A172 (cell line): ENCODE measurements at places on chromosomes 3 and 15.

- no peak for DNase-seq
Observed at GRCh38 chr3:171687581-171687980, 122.7 kb downstream of the PLD1 start.

DNA sequence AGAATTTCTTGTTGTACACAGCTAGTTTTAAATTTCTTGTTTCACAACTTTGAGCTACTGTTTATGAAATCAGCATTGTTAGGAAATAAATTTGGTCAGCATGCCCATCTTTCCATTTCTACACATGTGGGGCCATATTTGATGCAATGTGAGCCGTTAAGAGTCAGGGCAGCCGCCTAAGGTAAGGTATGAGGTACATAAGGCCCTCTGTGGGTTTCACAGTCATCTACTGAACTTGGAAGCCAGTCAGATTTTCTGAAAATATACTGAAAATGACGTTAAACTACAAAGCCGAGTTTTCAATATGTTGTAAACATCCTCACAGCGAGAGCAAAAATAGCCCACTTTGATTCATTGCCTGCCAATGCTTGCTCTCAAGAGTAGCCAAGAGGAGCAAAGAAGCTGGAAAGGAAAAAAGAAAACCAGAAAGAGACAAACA is 94.7 kb upstream of the PDZRN3 start:
- DNase-seq, result no peak

GRCh38 chr15:80831606-80832224 is 52.5 kb downstream of the CEMIP start:
- no peak for DNase-seq

- no peak for DNase-seq
Observed at GRCh38 chr3:77460326-77460725, 420.4 kb downstream of the ROBO2 start.

GRCh38 chr15:40330368-40330836 is 6.9 kb downstream of the INAFM2 start:
- DNase-seq, result no peak

DNA sequence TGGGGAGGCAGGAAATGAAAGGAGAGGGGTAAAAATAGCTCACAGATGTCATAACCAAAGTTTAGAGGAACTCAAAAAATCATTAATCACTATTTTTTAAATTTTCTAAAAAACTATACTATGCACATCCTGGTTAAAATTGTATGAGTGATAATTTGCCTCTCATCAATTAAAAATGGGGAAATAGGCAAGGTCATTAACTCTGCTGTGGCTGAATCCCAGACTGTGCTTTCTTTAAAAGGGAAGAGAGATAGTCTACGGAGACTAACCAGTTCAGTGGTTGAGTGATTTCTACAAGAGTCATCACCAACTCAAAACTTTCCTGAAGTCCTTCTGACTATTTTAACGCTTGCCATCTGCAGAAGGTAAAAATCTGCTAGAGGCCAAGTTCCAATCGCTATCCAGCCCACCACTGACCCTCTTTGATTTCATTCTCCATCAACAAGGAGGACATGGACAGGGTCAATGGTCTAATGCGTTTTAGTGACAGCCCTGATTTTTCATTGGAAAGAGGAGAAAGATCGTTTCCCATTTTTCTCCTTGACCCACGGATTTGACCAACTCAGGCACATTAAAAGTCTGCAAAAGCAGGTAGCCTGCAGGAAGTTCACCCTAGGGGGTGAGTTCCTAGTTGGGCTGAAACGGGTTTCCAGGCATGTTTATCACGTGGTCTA is 850 bp downstream of the SUCLG2 start:
- peak; percentile 4 for DNase-seq

DNA sequence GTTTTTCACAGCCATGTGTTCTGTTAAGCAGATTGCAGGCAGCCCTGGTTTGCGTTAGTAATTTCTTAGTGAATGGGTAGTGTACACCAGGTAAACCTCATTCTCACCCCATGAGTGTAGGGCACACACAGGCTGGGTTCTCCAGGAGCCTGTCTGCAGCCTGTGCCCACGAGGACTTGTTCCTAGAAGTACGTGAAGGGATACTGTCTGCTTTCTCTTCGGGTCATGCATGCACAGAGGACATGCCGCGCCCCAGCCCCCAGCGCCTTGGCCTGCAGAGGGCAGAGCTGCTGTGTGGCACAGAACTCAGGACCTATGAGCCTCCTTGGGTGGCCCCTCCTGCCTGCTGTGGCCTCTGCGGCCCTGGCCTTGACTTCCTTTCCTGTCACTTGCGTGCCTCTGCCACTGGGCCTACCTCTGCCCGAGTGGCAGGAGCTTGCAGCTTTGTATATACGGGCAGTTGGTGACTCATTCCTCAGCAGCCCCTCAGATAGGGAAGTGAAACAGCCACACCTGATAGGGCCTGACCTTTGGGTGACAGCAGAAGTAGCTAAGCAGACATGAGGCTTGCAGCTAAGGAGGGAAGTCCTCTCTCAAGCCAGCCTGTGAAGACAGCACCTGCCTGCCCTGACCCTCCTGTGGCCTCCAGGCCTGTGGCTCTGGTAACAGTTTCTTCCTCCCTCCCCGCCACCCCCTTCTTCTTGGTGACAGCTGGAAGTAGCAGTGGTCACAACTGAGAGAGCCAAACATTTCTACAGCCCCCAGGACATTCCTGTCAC is 19.5 kb downstream of the PPCDC start:
- peak; percentile 73 for DNase-seq

- no peak for DNase-seq
Observed at GRCh38 chr3:23071296-23071695, 131.8 kb upstream of the UBE2E2 start.

- DNase-seq, result no peak
Observed at GRCh38 chr3:115208066-115208750, 61.1 kb upstream of the ZBTB20 start.

DNA sequence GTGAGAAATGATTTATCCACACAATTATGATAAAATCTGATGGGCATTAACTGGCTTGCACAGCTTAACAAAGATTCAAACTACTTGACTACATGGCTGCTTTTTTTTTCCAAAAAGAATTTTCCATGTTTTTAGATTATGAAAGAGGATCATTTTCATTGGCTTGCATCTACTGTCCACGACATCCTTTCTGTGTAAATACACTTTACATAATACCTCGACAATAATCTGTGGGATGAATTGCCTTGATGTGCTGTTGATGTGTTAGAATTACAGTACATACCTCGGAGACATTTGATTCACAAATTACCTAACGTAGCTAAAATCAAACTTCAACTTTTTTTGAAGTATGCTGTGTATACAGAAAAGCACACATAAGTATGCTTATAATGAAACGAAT is 104.4 kb downstream of the PPP2R3A start:
- no peak for DNase-seq

- DNase-seq, result peak; percentile 39
Observed at GRCh38 chr3:37072892-37073291, 79.6 kb downstream of the MLH1 start.

- no peak for DNase-seq
Observed at GRCh38 chr3:36494461-36495109, 114.3 kb downstream of the STAC start.

GRCh38 chr15:39013262-39013661 is 448.6 kb upstream of the RASGRP1 start:
- DNase-seq, result no peak

DNA sequence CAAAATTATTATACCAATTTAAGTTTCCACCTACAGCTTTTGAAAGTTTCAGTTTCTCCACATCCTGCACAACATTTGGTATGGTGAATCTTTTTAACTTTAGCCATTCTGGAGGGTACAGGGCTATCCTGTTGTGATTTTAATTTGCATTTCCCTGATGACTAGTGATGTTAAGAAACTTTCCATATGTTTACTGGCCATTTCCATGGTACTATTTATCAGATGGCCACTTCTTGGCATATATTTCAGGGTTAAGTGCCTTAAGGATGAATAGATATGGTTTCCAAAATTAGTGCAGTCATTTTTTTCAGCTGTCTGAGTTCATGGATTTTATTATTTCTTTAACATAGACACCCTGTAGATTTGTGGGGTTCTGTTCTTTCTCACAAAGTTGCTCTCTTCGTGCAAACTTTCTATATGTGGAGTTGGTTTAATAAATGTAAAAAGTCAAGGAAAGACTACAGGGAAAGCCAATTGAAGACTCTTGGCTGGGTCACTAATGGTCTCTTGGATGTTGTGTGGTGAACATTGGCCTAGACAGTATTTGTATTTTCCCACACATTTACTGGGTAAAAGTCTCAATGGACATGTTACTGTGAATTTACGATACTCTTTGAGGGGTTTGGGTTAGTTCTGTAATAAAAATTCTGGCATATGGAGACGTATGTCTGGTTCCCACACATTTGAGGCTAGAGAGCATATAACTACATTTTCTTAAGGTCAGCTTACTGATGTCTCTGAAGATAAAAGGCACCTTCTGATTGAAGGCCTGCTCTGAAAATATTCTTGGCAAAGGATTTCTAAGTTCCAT is 147.5 kb upstream of the PDZRN3 start:
- no peak for DNase-seq

DNA sequence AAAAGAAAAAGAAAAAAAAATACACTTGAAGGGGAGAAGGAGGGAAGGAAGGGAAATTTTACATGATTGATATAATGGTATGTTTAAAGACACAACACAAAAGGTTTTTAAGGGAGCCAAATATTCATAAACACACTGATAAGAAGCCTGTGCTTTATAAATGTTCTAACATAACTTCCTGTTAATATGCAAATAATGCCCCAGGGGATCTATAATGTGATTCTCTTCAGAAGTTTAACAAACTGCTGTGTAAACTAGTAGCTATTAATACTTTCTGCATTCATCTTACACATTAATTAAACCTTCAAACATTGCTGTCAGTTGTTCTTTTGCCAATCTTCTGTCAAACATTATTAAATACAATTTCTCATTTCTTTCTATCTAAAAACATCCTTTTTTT is 231.6 kb downstream of the TJP1 start:
- DNase-seq, result no peak
